ENCODE measurements at places on chromosomes 11 and 22.

GRCh38 chr11:85589373-85589772 lies 37.8 kb downstream of the DLG2 start:
- no peak for DNase-seq

GRCh38 chr11:127656116-127656836 lies 655.7 kb upstream of the KIRREL3 start:
- DNase-seq, result no peak

DNA sequence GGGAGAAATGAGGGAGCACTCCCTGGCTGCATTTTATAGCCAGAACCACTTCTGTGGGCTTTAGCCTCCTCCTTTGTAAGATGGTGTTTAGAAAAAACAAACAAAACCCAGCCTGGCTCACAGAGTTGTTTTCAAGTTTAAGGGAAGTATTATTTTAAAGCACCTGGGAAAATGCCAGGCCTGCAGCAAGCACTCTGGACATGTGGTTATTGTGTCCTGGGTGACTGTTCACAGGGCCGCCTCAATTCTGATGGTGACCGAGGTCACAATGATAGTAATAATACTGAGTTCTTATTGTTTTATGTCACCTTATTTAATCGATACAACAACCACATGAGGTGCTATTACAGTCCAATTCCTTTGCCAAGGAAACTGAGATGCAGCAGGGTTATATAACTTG lies 20.7 kb upstream of the SLC22A12 start:
- DNase-seq, result no peak

- no peak for DNase-seq
Observed at GRCh38 chr22:42997582-42998090, 17.3 kb downstream of the PACSIN2 start.

- DNase-seq, result peak; percentile 66
Observed at GRCh38 chr11:124746621-124747243, 5.3 kb downstream of the VSIG2 start.

DNA sequence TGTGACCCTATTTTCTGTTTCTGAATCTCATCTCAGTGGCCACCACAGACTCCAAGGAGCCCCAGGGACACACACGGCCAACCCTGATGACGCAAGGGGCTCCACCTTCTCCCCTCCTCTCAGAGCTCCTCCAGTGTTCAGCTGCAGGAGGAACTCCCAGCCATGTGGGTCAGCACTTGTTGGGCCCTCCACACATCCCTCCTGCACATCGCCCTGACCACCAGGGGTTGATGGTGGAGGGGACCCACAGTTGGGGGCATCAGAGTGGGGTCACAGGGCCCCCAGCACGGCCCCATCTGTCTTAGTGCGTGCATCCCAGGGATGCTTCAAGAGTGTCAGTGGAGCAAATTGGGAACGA lies 499.6 kb downstream of the BRD1 start:
- no peak for DNase-seq

DNA sequence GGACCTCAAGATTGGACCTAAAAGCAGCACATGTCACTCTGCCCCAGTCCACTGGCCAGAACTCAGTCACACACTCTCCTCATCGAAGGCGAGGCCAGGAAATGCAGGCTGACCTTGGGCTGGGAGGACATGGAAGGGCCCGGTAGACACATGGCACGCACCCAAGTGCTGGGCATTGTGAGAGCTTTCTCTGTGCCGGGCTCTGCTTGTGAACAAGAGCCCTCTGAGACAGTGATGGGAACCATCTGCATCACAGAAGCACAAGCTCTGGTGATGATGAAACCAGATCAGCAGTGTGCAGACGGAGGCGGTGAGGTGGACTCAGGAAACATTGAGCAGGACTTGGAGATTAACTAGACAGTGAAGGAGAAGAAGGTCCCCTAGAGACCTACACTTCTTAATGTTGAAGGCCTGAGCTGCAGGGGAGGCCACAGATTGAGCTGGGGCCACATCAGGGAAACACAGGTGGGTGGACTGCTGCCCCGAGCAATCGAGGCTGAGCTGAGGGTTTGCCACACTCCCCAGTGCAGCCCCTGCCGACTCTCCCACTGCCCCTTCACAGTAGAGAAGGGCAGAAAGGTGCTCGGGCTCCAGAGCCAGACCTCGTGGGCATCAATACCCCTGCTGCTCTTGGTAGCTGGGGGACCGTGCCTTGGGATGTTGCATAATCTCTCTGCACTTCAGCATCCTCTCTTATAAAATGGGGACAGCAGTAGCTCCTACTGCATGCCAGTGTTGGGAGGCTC lies 1460.5 kb downstream of the TBC1D22A start:
- DNase-seq, result no peak

GRCh38 chr11:19352771-19353160 lies 112.0 kb upstream of the E2F8 start:
- no peak for DNase-seq

- DNase-seq, result no peak
Observed at GRCh38 chr11:46306296-46306853, 28.9 kb downstream of the CREB3L1 start.

DNA sequence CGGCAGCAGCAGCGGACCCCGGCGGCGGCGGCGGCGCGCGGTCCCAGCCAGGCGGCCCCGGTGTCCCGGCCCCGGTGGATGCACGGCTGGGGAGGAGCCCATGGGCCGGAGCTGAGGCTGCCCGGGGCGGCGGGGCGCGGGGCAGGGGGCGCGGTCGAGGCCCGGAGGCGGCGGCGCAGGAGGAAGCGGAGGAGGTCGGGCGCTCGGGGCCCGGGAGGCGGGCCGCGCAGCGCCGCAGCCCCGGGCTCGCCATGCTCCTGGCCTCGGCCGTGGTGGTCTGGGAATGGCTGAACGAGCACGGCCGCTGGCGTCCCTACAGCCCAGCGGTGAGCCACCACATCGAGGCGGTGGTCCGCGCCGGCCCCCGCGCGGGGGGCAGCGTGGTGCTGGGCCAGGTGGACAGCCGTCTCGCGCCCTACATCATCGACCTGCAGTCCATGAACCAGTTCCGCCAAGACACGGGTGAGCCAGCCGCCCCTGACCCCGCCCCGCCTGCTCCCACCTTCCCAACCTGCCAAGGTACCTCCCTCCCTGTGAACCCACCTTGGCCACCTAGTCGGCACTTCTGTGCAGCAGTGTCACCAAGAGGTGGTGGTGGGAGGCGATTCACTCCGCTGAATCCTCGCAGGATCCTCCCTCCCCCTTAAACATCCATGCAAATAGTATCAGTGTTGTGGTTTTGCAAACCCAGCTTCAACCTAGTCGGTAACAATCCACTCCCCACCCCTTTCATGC lies 580 bp downstream of the DTX4 start:
- DNase-seq, result no peak

DNA sequence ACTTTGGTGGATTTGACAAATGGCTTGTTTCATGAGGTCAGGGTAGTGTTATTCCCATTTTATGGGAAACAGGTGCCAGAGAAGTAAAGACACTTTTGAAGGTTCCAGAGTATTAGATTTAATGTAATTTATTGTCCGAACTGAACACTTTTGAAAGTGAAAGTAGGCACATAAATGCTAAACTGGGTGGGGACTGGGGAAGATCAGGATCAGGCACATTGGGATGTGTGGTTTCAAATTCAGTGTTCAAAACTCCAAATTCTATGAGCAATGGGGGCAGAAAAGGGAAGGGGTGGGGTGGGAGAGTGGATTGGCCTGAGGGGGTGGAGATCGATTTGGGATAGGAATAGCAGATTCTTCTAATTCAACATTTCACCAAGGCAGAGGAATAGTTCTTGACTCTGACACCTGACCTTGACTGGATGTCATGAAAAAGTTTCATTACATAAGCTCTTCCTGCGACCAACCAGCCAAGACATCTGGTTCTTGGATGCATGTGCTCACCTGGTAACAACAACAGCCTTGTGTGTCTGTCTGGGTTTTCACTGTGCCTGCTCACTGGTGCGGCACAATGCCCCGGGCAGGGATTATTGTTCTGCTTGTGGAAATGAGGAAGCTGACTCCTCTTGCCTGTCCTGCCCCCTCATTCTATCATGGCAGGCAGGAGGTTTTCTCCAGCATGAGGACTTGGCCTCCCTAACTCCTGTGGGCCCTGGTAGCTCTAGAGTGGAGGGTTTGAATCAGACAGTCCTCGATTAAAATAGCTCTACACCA lies 10.8 kb downstream of the PPFIBP2 start:
- DNase-seq, result no peak

DNA sequence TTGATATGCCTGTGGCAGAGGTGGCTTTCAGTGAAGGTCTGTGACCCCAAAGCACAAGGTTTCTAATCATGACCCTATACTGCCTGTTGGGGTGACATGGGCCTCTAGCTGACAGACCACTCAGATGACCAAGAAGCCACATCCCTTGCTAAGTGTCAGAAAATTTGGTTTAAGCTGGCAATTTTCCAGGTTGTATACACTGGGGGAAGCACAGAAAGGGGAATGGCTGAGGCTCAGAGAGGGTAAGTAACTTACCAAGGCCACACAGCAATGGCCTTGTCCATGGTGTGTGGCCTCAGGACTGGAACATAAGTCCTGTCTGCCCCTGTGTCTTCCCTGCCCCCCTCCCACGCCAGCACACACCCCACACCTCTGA lies 66.9 kb upstream of the PRDM11 start:
- no peak for DNase-seq

GRCh38 chr11:111819161-111819828 lies 52.1 kb downstream of the ALG9 start:
- DNase-seq, result no peak

GRCh38 chr22:30890686-30891442 lies 77.7 kb downstream of the MORC2 start:
- no peak for DNase-seq

DNA sequence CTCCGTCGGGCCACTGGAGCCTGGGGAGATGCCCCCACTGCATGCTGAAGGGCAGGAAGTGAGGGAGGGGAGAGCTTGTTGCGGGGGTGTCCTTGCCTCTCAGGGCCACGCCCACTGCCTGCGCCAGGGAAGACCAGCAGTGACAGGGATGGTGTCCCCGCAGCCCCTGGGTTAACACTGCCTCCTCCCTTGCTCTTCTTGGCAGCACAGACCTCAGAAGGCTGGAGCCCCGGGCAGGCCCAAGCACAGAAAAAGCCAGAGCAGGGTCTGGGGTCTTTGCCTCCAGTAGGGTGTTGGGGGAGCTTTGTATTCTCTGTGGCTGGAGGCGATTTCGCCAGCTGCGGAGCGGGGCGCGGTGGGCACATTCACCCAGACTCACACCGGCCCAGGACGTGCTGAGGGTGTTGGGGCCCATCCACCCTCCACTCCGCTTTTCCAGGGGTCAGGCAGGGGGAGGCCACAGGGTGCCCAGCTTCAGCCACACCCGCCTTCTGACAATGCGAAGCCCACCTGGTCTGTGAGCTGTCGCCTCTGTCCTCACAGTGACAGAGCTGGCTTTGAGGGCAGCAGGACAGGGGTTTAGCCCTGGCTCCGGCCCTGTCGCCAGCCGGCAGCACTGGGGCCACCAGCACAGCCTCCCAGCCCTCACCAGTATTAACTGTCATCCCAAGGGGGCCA lies 83.7 kb downstream of the CDKN1C start:
- no peak for DNase-seq

DNA sequence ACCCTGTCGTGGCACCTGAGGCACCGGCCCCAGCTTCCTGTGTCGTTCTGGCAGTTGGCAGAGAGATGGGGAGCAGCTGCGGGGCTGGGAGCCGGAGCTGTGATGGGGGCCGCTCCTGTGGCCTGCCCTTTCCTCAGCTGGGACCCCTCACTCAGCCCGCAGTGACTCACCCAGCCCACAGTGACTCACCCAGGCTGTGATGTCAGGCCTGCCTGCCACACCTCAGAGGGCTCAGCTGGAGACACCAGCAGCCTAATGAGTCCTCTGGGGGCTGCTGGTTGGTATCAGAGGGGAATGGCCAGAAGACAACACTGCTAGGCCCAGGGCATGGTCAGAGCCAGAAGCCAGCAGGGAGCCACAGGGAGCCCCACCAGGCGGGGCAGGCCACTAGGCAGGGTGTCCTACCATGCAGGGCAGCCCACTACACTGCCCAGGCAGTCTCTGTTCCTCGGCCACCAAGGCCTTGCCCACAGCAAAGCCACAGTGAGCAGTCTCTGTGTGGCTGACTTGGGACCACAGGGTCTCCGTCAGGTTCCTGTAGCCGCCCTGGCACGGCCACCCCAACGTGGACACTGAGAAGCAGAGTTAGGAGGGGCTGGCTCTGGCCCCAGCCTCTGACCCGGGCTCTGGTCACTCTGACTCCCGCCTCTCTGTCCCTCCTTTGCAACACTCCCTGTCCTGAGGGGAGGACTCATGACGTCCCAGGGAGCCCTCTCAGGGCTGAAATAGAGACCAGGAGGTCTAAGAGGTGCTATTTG lies 4.2 kb upstream of the FXYD2 start:
- DNase-seq, result peak; percentile 87

DNA sequence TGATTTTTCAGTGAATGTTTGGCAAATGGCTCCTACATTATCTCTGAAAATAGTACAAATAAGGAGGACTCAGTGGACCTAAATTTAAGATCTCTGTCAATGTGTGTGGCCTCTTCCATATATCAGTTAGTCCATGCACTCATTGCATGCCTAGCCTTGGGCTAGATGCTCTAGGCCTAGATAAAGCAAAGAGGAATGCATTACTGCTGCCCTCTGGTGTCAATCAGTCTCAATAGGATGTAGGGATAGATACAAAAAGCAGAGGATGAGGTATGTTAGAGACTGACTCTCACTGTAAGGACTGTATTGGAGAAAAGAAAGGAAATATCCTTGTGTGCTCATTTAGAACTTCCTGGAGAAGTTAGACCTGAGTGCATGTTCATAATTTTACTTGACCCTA lies 42.0 kb downstream of the MS4A2 start:
- no peak for DNase-seq

GRCh38 chr11:131640320-131640719 lies 269.9 kb downstream of the NTM start:
- DNase-seq, result no peak
